ENCODE measurements at places on chromosomes 2 and 18. TPM values are rescaled to one million over a fixed set of nuclear protein-coding genes. Genes with fewer than 3 reads are reported as not detected.

CHRNG gene
- total RNA-seq, result not detected

NCKAP5 gene
- 9.0 TPM for total RNA-seq

PROKR1 gene
- total RNA-seq, result 0.82 TPM

AQP4 gene
- total RNA-seq, result 57.9 TPM

DNAH7 gene
- 11.4 TPM for total RNA-seq

AQP12A gene
- total RNA-seq, result not detected

CLEC4F gene
- total RNA-seq, result not detected

MDH1B gene
- total RNA-seq, result 4.5 TPM

NT5DC4 gene
- not detected for total RNA-seq

PNO1 gene
- total RNA-seq, result 10.6 TPM

DNA sequence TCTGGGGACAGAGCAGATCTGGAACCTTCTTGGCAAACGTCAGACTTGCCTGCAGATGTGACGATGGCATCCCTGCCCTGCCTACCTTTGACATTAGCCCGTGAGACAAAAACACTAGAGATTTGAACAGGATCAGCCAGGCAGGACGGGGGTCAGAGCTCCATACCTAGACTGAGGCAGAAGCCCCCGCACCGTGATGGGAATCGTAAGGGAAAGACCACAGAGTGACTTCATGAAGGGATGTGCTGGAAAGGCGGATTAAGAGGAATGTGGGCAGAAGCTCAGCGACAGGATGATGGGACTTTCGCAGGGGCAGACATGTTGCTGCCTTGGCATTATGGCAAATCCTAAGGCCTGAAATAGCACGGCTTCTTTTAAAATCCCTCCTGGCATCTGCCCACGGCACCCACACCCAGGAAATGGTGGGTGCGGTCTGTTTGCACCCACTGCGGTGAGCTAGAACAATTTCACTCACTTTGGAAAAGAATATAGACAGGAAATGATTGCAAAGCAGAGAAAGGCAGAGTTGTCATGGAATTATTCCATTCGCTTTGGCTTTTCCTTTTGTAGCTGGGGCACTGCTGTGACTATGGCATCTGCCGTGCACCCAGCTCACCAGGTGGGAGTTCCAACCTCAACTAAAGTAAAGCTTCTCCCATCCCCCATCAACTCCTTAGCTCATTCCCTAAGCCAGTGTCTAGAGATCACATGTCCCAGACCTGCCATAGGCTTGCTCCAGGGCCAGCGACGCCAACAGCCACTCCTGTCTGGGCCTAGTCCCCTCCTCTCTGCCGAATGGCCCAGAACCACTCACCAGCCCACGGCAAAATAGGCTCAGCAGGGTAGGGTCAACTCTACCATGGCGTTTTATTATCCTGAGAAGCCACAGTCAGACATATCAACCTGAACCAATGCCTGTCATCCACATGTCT, 112.7 kb upstream of the NPAS2 start:
- DNase-seq, result peak; percentile 22

GRCh38 chr18:13260935-13261640, 42.5 kb downstream of the LDLRAD4 start:
- DNase-seq, result no peak

DNA sequence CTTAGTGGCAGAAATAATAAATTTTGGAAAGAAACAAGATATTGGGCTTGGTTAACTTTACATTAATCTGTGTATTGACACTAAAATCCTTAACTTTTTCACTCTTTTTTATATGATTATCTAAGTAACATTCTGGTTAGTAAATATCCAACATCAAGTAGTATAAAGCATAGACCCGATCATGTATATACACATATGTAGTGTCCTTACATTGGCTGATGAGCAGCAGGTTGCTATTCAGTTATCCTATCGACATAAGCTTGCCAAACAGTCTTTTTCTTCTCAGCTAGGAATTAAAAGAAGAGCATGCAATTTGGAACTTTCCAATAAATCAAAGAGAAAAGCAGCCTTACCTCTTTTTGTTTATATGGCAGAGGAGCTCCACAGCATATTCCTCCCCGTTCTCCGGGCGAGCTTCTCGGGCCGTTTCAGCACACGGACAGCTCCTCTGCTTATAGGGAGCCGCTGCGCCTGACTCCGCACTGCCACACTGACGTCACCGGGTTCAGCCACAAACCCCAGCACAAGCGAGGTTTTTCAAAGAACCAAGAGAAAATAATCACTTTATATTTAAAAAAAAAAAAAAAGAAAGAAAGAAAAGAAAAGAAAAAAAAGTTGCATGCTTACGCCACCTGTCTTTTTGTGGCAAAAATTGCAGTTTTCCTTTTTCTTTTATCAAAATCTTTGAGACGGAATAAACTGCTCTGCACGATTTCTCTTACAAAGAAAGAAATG, at the start of gene SCG2:
TSS of gene SCG2 (minus strand) at position 430 of the 735 bp plus-strand sequence. CDS start 3,079 bp downstream, outside the sequence.
- peak; percentile 44 for DNase-seq

GRCh38 chr2:11228692-11229091, 73.4 kb downstream of the SLC66A3 start:
- DNase-seq, result no peak

- no peak for DNase-seq
Observed at GRCh38 chr2:155109527-155109926, 411.0 kb downstream of the KCNJ3 start.

- no peak for DNase-seq
Observed at GRCh38 chr2:104746858-104747257, 107.1 kb upstream of the POU3F3 start.

DNA sequence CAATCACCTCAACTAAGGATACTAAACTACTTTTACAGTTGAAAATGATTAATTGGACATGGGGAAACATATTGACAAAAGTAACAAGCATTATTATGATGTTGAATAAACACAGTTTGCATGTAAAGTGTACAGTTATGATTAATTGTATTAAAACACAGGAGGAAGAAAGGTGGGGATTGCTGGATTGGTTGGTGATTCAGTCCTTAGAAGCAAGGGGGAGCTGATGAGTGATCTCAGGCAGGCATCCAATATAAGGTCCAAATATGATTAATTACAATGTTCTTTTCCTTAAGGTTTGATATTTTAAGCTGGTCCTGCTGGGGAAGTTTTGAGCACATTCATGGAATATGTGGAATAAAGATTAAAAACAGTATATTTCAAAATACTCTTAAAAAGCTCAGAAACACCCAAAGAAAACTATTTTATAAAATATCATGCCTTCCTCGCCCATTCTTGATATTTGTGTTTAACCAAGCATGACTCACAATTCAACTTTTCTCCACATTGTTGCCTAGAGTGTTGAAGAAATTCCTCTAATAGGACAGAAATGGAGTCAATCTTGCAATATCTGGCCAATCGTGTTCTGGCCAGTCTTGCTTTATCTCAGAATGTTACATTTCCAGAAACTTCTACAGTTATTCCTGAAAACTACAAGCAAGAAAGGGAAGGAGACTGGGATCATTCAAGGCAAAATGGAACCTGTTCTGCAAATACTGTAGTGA, 268.2 kb downstream of the RPIA start:
- DNase-seq, result no peak

Measured in frontal cortex (tissue), 4 donors.